ENCODE measurements at places on chromosomes 12 and 14. TPM values are rescaled to one million over a fixed set of nuclear protein-coding genes. Genes with fewer than 3 reads are reported as not detected.

Gene KCNH3
- not detected for total RNA-seq

Gene PIWIL1
- not detected for total RNA-seq

Gene PCED1B
- total RNA-seq: 1.7 TPM

Gene CNTN1
- total RNA-seq: 9.8 TPM

Gene IL22
- 0.44 TPM for total RNA-seq

Gene ZC2HC1C
- total RNA-seq: 1.1 TPM

Gene KRT83
- not detected for total RNA-seq

Gene TSPAN9
- total RNA-seq: 15.9 TPM

Gene MANSC1
- total RNA-seq: 47.8 TPM

Gene B4GALNT3
- 25.9 TPM for total RNA-seq

Gene FANCM
- 4.9 TPM for total RNA-seq

Gene SYNDIG1L
- total RNA-seq: not detected

Gene DIO2
- total RNA-seq: 58.4 TPM

Gene HOXC13
- 0.52 TPM for total RNA-seq

Gene GPHB5
- total RNA-seq: not detected

Gene CD4
- total RNA-seq: 2.2 TPM

Gene PAN2
- total RNA-seq: 21.4 TPM

Gene WSB2
- total RNA-seq: 86.7 TPM

Gene RFX4
- not detected for total RNA-seq

Gene NANOG
- 0.52 TPM for total RNA-seq

Gene E2F7
- 4.0 TPM for total RNA-seq

Gene PDZRN4
- 0.24 TPM for total RNA-seq

Gene BORCS5
- total RNA-seq: 17.9 TPM

Gene TAS2R8
- not detected for total RNA-seq

Gene TWF1
- 164 TPM for total RNA-seq
